NCI-H2107 (cell line): ENCODE measurements at places on chromosomes 12 and 14.

DNA sequence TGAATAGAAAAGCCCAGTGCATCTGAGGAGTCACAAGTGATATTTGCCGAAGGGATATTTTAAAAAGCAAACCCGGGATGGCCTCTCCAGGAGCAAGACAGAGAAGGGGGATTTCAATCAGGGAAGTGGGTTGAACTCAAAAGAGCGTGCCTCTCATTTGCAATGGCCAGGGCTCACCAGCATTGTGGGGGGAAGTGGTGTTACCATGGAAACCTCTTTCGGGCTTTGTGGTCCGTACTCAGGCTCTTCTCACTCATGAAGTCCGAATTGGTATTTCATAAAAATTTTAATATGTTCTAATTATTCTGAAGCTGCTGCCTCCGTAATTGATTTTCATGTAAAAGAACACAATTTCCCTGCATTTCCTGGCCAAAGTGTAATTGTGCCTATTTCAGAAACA lies 79.8 kb downstream of the SLC15A4 start:
- no peak for DNase-seq

- DNase-seq: no peak
Observed at GRCh38 chr12:69240631-69240995, 1.2 kb downstream of the CPSF6 start.

GRCh38 chr12:92673756-92674155 lies 29.0 kb upstream of the PLEKHG7 start:
- no peak for DNase-seq

GRCh38 chr12:212415-212714 lies 1.6 kb downstream of the SLC6A12 start:
- DNase-seq: no peak

DNA sequence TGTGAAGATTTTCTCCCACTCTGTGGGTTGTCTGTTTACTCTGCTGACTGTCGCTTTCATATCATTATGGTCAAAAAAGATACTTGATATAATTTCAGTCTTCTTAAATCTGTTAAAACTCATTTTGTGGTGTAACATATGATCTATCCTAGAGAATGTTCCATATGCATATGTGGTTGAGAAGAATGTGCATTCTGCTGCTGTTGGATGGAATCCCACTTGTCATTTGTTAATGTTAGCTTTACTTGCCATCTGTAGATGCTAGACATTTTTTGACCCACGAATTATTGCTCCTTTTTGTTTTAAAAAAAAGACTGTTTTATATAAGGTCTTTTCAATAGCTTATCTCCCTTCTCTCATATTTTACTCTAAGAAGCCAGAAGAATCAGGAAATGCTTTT lies 26.3 kb upstream of the OR5AU1 start:
- no peak for DNase-seq

DNA sequence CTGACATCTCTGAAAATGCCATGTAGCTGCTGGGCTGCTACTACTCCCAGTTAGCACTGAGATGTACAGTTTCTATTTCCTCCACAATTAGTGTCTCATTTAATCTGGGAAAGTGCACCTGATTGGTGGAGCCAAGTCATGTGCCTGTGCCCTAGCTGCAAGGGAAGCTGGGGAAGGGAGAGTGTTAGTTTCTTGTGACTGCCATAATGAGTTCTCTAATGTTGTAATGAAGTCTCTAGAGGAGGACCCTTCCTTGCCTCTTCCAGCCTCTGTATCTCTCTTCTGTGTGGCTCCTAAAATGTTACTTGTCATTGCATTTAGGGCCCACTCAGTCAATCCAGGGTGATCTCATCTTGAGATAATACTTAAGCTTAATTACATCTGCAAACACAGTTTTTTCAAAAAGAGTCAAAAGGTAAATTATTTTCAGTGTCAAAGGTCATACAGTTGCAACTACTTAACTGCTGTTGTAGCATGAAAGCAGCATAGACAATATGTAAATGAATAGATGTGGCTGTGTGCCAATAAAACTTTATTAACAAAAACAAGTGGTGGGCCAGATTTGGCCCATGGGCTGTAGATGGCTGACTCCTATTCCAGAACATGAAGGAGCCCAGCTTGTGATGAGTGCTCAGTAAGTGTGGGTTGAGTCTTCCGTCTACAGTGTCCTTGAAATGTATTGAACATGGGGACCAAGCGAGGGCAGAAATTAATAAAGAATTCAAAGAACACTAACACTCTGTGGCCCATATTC lies 137.2 kb upstream of the MAP1LC3B2 start:
- no peak for DNase-seq

DNA sequence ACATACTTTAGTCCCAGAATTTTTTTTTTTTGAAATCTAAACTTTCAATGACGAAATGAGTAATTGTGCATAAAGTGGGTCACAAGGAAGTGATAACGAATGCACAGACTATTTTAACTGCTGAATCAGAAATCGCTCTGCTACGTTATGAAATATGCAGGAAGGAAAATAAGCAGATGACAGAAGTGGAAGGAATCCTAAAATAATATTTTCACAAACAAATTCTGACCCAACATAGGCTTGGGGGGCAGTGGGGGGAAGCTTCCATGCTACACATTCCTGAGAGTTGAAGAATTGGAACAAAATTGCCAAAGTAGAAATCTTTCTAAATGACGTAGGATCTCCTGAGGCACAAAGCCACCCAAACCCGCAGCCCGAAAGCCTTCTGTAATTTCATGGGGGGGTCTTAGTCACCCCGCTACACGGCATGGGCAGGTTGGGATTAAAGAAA lies 89.6 kb downstream of the ARF6 start:
- no peak for DNase-seq

GRCh38 chr14:105473677-105474482 lies 741 bp upstream of the CRIP2 start:
- peak; percentile 92 for DNase-seq

DNA sequence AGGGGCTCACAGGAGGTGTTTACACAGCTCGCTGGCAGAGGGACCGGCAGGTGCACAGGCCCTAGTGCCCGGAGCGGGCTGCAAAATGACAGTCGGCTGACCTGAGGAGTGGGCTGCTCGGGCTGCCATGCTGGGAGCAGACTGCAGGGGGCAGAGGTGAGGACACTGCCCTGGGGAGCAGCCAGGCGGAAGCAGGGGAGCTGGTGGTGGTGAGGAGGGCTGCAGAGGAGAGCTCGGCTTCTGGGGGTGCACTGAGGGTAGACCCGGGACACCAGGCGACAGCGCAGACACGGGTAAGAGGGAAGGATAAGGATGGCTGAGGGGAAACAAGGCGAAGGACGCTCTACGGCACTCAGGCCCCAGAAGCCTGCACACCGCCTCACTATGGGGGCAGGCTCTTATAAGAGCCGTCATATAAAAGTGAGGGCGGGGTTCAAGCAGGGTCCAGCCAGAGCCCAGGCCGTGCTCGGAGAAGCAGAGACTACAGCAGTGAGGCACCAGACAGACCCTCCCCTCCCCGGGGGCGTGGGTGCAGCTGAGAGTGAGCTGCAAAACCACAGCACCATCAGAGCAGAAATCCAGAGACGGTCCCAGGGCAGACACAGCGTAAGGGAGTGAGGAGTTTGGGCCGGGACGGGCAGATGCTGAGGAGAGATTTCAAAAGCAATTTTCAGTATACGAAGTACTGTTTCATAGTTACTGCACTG lies 62.5 kb downstream of the CCDC88C start:
- peak; percentile 90 for DNase-seq

DNA sequence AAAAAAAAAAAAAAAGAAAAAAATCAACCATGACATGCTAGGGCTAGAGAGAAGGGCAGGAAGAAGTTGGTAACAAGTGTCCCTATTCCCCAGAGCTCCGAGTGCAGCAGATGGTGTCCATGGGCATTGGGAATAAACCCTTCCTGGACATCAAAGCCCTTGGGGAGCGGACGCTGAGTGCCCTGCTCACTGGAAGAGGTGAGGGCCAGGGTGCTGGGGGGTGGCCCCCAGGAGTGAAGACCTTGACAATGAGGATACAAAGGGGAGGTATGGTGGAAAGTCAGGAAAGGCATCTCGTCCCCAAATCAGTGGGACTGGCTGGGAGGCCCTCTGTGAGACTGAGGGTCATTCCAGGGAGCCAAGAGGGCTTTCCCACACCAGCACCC lies 11.6 kb downstream of the ZNF219 start:
- DNase-seq: no peak

GRCh38 chr14:102910442-102910841 lies 12.0 kb upstream of the AMN start:
- DNase-seq: no peak

- DNase-seq: no peak
Observed at GRCh38 chr12:100859063-100859627, 64.6 kb downstream of the ANO4 start.

GRCh38 chr14:60648249-60648933 lies 886 bp downstream of the SIX1 start:
- DNase-seq: no peak

DNA sequence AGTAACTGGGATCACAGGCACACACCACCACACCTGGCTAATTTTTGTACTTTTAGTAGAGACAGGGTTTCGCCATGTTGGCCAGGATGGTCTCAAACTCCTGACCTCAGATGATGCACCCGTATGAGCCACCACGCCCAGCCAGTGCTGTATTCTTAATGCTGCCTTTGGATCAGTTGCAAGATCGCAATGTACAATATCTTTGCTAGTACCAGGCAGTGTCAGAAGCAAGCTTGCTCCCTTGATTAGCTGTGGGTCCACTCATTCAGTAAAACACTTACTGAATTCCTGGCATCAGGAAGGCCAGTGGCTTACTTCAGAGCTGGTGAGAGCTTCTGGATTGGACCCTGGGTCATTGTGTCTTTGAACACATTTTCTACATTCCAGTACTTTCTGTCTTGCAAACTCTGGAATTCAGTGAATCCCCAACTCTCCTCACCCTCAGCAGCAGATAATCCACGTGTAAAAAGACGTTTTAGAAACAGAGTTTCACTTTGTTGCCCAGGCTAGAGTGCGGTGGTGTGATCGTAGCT lies 1183.7 kb downstream of the AACS start:
- no peak for DNase-seq

DNA sequence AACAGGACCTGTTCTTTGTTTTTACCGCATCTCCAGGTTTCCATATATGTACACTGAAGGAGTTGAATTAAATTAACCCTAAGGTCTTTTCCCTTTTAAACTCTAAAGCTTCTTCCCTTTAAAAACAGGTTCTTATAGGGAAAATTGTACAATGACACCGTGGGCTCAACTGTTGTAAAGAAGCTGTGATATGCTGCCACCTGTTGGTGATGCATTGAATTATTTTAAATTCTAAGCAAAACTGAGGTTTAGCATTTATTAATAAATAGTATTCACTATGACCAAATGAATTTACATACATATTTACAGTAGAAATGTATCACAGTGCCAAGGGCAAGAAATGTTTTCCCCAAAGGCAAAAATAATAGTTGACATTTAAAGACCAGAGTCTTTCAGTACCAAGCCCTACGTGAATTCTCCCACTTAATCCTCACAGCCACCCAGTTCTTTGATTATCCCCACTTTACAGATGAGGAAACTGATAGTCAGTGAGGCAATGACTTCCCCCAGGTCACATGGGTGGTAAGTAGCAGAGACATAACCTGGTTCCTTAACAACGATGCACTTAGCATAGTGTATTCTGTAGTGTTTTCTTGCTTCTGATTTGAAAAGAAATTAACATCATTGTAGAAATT lies 35.7 kb upstream of the TMEM263 start:
- no peak for DNase-seq

- no peak for DNase-seq
Observed at GRCh38 chr12:40137252-40137651, 31.4 kb upstream of the SLC2A13 start.

- DNase-seq: peak; percentile 73
Observed at GRCh38 chr12:122097927-122098756, 19.6 kb downstream of the MLXIP start.

DNA sequence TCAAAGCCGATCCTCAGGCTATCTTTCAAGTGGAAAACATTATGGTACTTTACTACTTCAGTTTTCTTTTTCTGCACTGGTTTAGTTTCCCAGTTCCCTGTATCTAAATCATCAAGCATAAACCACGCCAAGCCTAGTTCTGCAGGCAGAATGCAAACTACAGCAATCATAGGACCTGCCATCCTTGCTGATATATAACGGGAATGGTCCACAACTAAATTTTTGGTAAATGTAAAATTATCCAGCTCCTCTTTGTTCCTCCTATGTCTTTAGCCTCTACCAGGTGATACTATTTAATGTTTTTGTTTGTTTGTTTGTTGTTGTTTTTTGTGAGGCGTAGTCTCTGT lies 19.3 kb upstream of the PALS1 start:
- DNase-seq: no peak

GRCh38 chr12:103310546-103311270 lies 185.1 kb downstream of the C12orf42 start:
- DNase-seq: no peak

DNA sequence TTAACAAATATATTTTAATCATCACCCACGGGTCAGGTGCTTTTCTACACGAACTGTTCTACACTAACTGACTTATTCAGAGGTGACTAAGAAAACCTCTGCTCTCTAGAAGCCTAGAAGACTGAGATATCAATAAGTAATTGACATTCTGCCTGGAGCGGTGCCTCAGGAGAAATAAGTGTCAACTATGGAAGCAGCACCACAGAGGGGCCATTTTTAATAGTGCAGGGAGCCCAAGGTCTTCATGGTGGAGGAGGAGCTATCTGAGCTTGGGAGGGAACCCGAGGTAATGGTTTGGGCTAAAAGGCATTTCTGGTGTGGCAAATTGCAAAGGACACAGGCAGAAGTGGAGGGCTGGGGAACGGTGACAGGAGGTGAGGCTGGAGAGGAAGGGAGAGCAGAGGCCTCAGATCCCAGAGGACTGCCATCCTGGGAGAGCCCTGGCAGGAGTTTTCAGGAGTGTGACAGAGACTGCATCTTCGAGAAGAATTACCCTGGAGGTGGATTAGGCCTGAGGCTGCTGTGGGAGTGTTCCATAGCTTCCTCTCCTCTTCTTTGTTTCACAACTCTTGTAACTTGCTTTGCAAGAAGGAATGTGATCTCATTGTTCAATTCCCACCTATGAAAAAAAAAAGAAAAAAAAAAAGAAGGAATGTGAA lies 123.1 kb downstream of the NPAS3 start:
- peak; percentile 27 for DNase-seq

DNA sequence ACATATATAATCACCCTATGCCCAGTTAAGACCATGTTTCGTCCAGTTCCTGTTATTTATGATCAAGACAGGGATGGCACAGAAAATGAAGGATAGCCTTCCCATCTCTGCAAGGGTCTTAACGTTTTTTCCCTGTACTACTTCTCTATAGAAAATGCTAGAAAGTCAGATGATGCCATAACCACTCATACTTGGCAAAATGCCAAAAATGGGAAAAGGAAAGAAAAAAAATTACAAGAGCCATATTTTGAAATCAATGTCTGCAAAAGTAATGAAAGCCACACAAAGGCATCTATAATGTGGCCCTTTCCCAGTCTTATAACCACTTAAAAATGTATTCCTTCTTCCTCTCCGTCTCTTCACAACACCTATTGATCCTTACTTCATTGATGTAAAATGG lies 1.8 kb upstream of the MYL6B start:
- no peak for DNase-seq
